Kidney (tissue), 22 donors: ENCODE measurements at places on chromosomes 5 and 9. TPM values are rescaled to one million over a fixed set of nuclear protein-coding genes. Genes with fewer than 3 reads are reported as not detected.
A peak's percentile ranks its signal among the peaks of the same experiment; 100 is the strongest.

DNA sequence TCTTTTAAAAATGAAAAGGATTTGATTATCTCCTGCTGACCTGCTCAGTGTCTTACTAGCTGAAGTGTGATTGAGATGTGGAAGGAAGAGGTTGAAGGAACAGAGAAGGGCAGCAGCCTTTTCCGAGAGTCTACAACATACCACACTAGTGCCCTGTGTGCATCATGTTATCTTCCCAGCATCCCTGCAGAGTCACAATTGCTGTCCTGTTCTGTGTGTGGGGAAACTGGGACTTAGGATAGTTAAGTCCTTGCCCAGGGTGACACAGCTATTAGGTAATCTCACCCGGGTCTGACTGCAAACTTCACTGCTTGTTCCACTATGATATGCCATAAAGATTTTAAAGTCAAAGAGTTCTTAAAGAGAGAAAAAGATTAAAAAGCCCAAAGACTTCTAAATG lies 55.8 kb downstream of the FAM78A start:
- H3K27ac ChIP-seq, result no peak overlapping the region
- H3K36me3 ChIP-seq, result peaks cover 14% of the 10 kb centered on the region
- DNase-seq, result no peak
- H3K4me3 ChIP-seq, result no peak overlapping the region

DNA sequence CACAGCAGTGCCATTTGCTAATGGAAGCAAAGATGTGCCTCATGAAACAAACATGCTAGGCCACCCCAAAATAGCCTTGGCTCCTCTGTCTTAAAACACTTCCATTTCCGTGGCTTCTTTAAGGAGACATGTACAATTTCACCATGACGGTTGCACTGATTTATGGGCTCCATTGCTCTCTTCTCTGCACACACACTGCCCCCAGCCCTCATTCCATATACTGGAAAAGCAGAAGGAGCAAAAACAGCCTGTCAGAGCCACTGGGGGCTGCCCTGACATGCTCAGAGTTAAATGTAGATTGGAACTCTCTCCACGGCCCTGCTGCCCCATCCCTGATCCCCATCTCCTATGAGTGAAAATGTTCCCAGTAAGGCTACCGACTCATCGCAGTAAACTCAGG lies 114.8 kb downstream of the ROR2 start:
- H3K27me3 ChIP-seq, result no peaks in the 10 kb centered on the region
- no peak overlapping the region for H3K27ac ChIP-seq
- no peak for DNase-seq
- no peaks in the 10 kb centered on the region for H3K36me3 ChIP-seq

RCL1 gene
- 15.7 TPM for polyA plus RNA-seq

DNA sequence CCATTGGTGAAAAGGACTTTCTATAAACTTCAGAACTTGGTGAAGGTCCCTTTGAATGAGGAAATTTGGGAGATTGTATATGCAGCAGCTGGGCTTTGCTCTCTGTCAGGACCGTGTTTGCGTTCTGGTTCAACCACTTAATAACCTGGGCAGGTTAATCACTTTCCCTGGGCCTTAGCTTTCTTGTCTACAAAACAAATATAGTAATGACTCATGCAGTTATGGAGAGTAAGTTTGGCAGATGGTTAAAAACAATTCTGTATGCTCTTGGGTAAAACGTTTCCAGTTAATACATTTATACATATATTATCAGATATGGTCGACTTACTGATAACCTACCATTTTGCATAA lies 197.0 kb downstream of the ARHGEF28 start:
- H3K27ac ChIP-seq, result peak overlapping the region; percentile 78
- no peaks in the 10 kb centered on the region for H3K27me3 ChIP-seq
- peak overlapping the region; percentile 1 for H3K4me3 ChIP-seq
- H3K4me1 ChIP-seq, result peaks cover 54% of the 10 kb centered on the region
- H3K36me3 ChIP-seq, result peaks cover 6% of the 10 kb centered on the region
- no peak for DNase-seq

SLC6A7 gene
- polyA plus RNA-seq, result not detected
